SK-N-SH (cell line): ENCODE measurements at places on chromosomes 3 and 15. TPM values are rescaled to one million over a fixed set of nuclear protein-coding genes. Genes with fewer than 3 reads are reported as not detected.

GRCh38 chr15:43378601-43379000 is 7.7 kb downstream of the TUBGCP4 start:
- H3K4me3 ChIP-seq, result no peak overlapping the region
- H3K36me3 ChIP-seq, result peaks cover 42% of the 10 kb centered on the region
- H3K27me3 ChIP-seq, result no peaks in the 10 kb centered on the region
- DNase-seq, result no peak

GRCh38 chr3:117874028-117874690 is 1160.5 kb downstream of the IGSF11 start:
- peaks cover 20% of the 10 kb centered on the region for H3K4me1 ChIP-seq
- H3K36me3 ChIP-seq, result no peaks in the 10 kb centered on the region
- H3K4me3 ChIP-seq, result no peak overlapping the region
- peak overlapping the region; percentile 97 for H3K27ac ChIP-seq
- DNase-seq, result no peak

GRCh38 chr3:30113906-30114305 is 492.5 kb upstream of the TGFBR2 start:
- no peaks in the 10 kb centered on the region; the same call in 1 of the 2 replicates for H3K4me1 ChIP-seq
- H3K27me3 ChIP-seq, result no peaks in the 10 kb centered on the region

GRCh38 chr3:16300307-16300706 is 35.3 kb downstream of the OXNAD1 start:
- H3K27ac ChIP-seq, result no peak overlapping the region
- H3K36me3 ChIP-seq, result peaks cover 28% of the 10 kb centered on the region
- H3K4me3 ChIP-seq, result no peak overlapping the region
- DNase-seq, result no peak

- H3K36me3 ChIP-seq, result no peaks in the 10 kb centered on the region
- no peaks in the 10 kb centered on the region for H3K27me3 ChIP-seq
- H3K4me3 ChIP-seq, result no peak overlapping the region
- no peaks in the 10 kb centered on the region for H3K4me1 ChIP-seq
- no peak for DNase-seq
- H3K27ac ChIP-seq, result no peak overlapping the region
Measured at GRCh38 chr3:146382386-146382785, 87.0 kb downstream of the PLSCR2 start.

DNA sequence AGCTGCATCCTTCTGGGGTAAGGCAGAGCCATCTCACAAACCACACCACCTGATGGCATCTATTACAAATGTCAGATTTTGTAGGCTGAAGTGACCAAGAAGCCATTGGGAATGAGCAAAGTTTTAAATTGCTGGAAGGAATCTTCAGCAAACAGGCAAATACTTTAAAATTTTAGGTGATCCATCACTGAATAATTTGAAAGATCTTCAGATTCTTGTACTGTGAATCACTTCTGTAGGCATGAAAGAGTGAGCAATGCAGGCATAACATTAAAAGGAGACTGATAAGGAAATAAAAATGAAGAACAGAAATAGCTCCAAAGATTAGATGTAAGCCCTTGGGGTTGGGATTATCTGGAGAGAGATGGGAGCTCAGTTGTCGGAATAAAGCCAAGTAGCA is 36.0 kb upstream of the ALDH1L1 start:
- H3K27me3 ChIP-seq, result no peaks in the 10 kb centered on the region
- no peak overlapping the region for H3K27ac ChIP-seq
- no peaks in the 10 kb centered on the region for H3K36me3 ChIP-seq
- no peak overlapping the region for H3K4me3 ChIP-seq

GRCh38 chr3:1456781-1457311 is 364.0 kb downstream of the CNTN6 start:
- no peak overlapping the region for H3K4me3 ChIP-seq
- H3K4me1 ChIP-seq, result no peaks in the 10 kb centered on the region
- H3K27me3 ChIP-seq, result no peaks in the 10 kb centered on the region

DNA sequence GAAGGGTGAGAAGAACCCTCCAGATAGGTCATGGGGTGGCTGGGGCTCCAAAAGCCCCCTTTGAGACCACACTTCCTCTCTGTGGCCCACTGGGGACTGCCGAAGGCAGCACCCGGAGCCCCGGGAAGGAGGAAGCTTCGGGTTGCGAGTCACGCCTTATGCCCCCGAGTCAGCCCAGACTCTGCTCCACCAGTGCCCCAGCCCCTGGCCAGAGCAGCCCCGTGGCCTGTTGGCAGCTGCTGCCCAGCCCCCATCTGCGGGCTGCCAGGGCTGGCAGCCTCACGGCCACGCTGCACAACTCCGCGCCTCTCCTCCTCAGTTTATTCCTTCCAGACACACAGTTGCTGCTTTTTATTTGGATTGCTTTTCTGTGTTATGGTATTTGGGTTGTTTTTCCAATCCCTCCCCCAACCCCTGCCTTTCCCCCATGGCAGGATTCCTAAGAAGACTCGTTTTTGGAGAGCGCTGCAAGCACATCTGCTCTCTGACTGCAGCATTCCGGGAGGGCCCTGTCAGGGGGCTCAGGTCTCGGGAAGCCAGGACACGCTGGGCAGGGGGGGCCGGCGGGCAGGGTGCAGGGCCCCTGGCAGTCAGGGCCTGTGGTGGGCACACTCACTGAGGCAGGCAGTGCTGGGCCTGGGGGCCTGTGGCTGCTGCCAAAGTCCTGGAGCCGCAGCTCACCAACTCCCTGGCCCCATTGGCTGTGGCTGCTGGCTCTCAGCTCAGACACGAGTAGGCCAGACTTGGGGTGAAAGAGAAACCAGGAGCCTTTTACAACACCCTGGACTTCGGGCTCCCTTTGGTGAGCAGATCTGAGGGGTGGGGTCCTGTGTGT is 20.2 kb downstream of the MAGEF1 start:
- H3K4me3 ChIP-seq, result no peak overlapping the region
- no peaks in the 10 kb centered on the region for H3K36me3 ChIP-seq
- peaks cover 30% of the 10 kb centered on the region for H3K4me1 ChIP-seq

- no peaks in the 10 kb centered on the region for H3K27me3 ChIP-seq
- DNase-seq, result no peak
- H3K4me1 ChIP-seq, result peaks cover 42% of the 10 kb centered on the region
- H3K4me3 ChIP-seq, result no peak overlapping the region
Measured at GRCh38 chr3:195208183-195208582, 62.8 kb downstream of the XXYLT1 start.

- H3K4me3 ChIP-seq, result no peak overlapping the region
- H3K4me1 ChIP-seq, result no peaks in the 10 kb centered on the region; the same call in 1 of the 2 replicates
- H3K36me3 ChIP-seq, result no peaks in the 10 kb centered on the region
- DNase-seq, result no peak
- no peak overlapping the region for H3K27ac ChIP-seq
- H3K27me3 ChIP-seq, result no peaks in the 10 kb centered on the region
Measured at GRCh38 chr15:46709460-46710083, 1007.7 kb upstream of the SEMA6D start.

DNA sequence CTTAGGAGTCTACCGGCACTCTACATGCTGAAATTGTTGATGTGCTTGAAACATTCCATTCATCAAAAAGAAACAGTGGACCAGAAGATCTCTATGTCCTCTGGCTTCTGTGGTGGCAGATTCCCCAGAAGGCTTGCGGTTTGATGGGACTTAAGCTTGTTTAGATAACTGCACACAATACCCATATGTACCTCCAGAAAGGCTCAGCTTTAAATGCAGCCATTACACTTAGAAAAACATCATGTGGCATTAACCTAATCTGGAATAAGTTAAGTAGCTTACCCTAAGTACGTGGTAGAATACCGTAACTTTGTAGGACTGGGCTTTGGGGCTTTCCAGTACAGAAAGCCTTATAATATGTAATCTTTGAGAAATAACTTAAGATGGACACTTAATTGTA is 187.3 kb downstream of the RBMS3 start:
- no peak overlapping the region for H3K27ac ChIP-seq
- H3K4me3 ChIP-seq, result no peak overlapping the region
- peaks cover 6% of the 10 kb centered on the region for H3K36me3 ChIP-seq
- peaks cover 23% of the 10 kb centered on the region; the same call in 1 of the 2 replicates for H3K4me1 ChIP-seq
- H3K27me3 ChIP-seq, result no peaks in the 10 kb centered on the region

DNA sequence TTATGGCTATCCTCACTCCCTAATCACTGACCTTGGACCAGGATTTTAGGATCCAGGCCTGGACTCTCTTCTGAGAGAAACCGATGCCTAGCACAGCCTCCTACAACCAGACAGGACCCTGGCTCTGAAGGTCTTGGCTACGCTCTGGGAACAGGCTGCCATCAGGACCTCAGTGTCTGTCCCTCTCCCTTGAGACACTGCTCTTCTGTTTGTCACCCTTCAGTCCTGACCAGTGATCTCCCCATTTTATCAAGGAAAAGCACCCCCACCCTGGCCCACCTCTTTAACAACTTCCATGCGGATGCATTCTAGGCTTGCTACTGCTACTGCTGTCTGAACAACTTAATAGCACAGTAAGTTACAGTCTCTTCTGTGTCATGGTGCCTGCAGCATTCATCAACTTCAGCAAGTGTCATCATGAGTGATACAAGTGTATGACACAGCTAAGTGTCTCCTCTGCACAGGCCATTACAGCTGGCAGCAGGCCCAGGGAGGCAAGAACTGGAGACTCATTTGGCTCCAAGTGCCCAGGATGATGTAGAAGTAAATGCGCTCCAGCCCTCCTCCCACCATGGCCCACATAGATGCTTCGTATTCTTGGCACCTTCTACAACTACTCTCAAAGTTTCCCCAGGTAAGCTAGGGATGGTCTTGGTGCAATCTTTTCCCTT is 302.4 kb downstream of the EPHB1 start:
- no peak overlapping the region for H3K4me3 ChIP-seq
- no peaks in the 10 kb centered on the region for H3K36me3 ChIP-seq
- no peak overlapping the region for H3K27ac ChIP-seq

GRCh38 chr15:74392451-74392830 is 25.0 kb upstream of the CYP11A1 start:
- H3K4me1 ChIP-seq, result no peaks in the 10 kb centered on the region
- no peaks in the 10 kb centered on the region for H3K36me3 ChIP-seq
- H3K27ac ChIP-seq, result no peak overlapping the region
- peak; percentile 61 for DNase-seq
- H3K4me3 ChIP-seq, result no peak overlapping the region

DNA sequence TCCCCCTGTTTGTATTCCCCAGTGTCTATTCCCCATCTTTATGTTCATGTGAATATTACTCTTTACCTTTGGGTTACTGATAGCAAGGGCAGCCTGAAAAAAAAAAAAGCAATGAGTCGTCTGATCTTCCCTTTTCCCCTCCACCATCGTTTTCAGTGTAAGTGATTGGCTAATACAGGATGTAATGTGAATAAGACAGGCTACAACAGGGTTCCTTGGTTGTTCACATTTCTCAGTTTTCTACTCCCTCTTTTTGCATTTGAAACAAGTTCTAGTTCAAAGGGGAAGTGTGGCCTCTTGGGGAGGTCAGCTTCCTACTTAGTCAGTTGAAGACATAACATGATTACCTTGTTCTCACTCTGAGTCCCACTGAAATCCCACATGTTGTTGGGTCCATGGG is 278.0 kb upstream of the TRIM42 start:
- H3K27ac ChIP-seq, result no peak overlapping the region
- H3K36me3 ChIP-seq, result no peaks in the 10 kb centered on the region
- no peak for DNase-seq
- H3K27me3 ChIP-seq, result no peaks in the 10 kb centered on the region
- H3K4me1 ChIP-seq, result no peaks in the 10 kb centered on the region
- H3K4me3 ChIP-seq, result no peak overlapping the region

GPR149 gene
- not detected in 2 replicates for polyA plus RNA-seq

SHF gene
- polyA plus RNA-seq, result 4.4 and 5.5 TPM in 2 replicates

DNAH12 gene
- polyA plus RNA-seq, result 0.03 and 0.05 TPM in 2 replicates

FBXO40 gene
- not detected in 2 replicates for polyA plus RNA-seq

DNASE1L3 gene
- polyA plus RNA-seq, result not detected in 2 replicates
